ENCODE measurements at places on chromosomes 12 and 14.

DNA sequence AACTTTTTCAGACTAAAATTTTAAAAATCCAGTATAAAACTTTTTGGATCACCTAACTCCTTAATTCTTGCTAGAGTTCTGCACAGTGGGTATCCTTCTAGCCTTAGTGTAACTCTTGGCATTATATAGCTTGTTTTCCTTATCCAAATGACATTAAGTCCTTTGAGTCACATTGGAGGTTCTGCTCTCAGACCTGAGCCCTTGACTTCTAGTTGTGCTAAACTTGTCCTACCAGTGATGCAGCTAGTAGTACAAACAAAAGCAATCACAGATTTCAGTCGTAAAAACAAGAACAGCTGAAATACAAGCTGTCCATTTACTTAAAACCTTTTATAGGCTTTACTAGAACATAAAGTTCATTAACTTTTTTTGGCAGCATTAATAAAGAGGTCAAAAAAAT, 10.5 kb downstream of the ZBTB1 start:
- no peak for DNase-seq

GRCh38 chr14:90299408-90299807, 32.3 kb downstream of the NRDE2 start:
- no peak for DNase-seq

DNA sequence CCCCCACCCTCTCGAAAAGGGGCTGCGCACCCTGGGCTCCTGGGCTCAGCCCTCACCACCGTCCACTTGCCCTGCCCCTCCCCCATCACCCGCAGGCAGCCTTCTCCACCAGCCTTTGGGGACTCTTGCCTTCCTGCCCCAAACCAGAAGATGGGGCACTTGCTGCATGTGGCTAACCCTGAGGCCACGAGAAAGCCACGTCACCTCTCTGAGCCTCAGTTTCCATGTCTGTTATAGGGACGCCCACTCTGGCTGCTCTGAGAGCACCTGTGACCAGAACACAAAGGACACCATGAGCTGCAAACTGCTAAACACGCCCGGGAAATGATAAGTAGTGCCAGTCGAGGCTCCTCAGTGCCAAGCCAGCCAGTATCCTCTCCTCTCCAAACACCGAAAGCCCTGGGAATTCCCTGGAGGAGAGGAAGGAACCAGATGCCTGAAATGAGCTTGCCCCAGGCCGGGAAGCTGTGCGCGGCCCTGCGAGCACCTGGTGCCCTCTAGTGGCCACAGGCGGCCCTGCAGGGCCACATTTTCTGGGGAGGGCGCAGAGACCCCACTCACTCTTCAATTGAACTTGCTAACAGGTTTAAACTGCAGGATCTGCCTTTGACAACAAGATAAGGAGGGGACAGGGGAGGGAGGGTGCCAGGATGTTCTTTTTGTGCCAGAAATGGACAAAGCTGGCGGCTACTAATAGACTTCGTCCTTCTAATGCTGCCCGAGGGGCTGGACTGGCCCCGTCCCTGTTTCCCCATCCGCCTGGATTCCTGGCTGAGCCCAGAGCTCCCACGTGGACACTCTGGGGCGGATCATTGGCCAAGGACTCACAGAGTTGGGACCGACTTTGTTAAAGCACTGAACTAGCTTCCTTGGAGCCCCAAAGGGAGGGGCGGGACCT, 10.2 kb upstream of the SERPINA9 start:
- DNase-seq, result peak; percentile 43

DNA sequence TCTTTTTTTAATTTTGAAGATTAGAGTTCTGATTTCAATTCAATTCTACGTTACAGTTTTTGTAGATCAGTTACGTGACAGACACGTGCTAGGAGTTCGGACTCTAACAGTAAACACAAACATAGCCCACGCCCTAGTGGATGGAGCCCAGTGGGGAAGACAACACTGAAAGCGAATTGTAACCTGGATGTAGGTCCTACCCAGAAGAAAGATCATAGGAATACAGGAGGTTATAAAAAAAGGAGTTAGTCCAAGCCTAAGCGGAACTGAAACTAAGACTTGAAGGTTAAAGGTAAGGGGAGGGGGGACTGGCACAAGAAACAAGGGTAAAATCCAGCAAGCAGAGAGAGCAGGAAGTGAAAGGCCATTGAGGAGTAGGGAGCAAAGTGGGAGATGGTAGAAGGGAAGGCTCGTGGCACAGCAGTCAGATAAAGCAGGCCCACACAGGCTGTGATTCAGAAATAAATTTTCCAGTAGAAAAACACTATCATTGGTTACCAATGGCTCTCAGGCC, 15.7 kb upstream of the CRY1 start:
- no peak for DNase-seq

DNA sequence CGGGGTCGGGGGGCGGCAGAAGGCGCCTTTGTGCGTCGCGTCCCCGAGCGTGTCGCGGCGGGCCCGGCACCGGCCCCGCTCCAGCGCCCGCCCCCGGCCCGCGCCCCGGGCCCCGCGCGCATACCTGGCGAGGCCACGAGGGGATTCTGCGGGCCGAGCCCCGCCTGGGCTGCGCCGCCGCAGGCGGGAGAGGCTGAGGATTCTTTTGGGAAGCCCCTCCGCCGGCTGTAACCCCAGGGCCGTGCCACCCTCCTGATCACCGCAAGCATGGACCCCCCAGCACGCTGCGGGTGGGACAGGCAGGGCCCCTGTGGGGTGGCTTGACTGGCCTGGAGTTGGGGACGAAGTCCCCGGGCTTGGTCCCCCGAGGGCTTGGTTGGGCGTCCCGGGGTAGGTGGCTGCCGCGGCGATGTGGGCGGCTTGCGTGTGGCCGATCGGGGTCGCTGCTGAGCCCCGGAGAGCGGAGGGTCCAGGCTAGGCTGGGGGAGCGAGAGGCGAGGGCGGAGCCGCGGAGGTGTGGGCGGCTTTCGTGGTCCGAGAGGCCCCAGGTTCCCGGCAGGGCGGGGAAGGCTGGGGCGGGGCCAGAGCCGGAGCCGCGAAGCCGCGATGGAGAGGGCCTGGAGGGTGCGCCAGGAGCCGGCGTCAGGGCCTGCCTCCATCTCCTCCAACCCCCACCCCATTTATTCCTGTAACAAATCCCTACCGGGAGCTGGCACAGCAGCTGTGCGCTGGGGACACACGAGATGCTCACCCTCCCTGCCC, 28.4 kb upstream of the GPR132 start:
- DNase-seq, result peak; percentile 68

All from activated CD4-positive, alpha-beta T cell treated with anti-CD3 and anti-CD28 coated beads, Interleukin-2, Interleukin-4, amounts not matched to agents 100 ng/mL and 50 ng/mL, durations not matched to agents 16 hours and 8 hours (primary cell).